ENCODE measurements at places on chromosomes 3 and 15. TPM values are rescaled to one million over a fixed set of nuclear protein-coding genes. Genes with fewer than 3 reads are reported as not detected.

Gene EOMES
- 0.50 TPM for total RNA-seq

Gene CYP11A1
- 0.30 TPM for total RNA-seq

Gene EFCAB12
- 0.24 TPM for total RNA-seq

Gene CYP1A2
- total RNA-seq, result not detected

Gene IL20RB
- total RNA-seq, result 2.0 TPM

DNA sequence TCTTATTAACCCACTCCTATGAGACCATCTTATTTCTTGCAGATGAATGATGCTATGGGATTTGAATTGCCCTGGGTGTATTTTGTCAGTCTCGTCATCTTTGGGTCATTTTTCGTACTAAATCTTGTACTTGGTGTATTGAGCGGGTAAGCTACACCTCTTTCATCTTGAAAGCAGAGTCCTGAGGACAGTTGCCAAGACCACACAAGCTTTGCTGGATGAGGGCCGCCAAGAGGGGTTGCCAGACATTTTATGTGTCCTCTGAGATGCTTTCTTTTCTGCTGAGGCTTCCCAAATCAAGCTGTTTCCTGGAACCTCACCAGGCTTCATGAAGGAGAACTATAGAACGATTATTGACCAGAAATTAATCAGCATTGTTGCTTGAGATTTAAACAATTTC, 173.2 kb downstream of the CHDH start:
- H3K36me3 ChIP-seq, result no peaks in the 10 kb centered on the region
- DNase-seq, result no peak
- no peak overlapping the region for H3K4me3 ChIP-seq
- H3K27ac ChIP-seq, result no peak overlapping the region
- no peaks in the 10 kb centered on the region for H3K4me1 ChIP-seq

DNA sequence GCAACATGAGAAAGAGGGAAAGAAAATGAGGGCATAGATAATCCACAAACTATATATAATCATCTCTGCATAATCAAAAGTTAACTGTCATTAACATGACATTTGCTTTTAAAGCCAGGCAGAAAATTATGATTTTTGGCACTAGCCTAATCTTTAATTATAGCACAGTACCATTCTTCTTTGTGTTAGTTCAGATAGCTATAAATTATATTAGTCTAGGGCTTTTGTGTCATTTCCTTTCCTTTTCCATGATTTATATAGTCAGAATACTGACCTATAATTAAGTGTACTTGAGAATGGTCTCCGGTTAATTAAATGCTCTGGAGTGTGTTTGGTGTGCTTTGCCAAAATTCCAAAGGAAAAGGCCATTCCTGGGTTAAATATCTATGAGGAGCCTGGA, 441.9 kb upstream of the THRB start:
- DNase-seq, result no peak
- H3K4me3 ChIP-seq, result no peak overlapping the region
- no peaks in the 10 kb centered on the region for H3K27me3 ChIP-seq
- H3K36me3 ChIP-seq, result no peaks in the 10 kb centered on the region

GRCh38 chr3:188663839-188664238, 507.9 kb upstream of the TPRG1 start:
- H3K27ac ChIP-seq, result no peak overlapping the region
- no peak for DNase-seq
- no peak overlapping the region for H3K4me3 ChIP-seq
- H3K36me3 ChIP-seq, result peaks cover under 1% of the 10 kb centered on the region
- no peaks in the 10 kb centered on the region for H3K27me3 ChIP-seq
- peaks cover 12% of the 10 kb centered on the region for H3K4me1 ChIP-seq

- H3K27me3 ChIP-seq, result no peaks in the 10 kb centered on the region
- H3K27ac ChIP-seq, result no peak overlapping the region
- no peak for DNase-seq
- no peak overlapping the region for H3K4me3 ChIP-seq
Observed at GRCh38 chr15:57611123-57611522, 19.4 kb downstream of the MYZAP start.

GRCh38 chr3:135771760-135772159, 193.8 kb upstream of the PPP2R3A start:
- H3K4me1 ChIP-seq, result no peaks in the 10 kb centered on the region
- no peak overlapping the region for H3K4me3 ChIP-seq
- H3K27ac ChIP-seq, result no peak overlapping the region
- DNase-seq, result no peak
- no peaks in the 10 kb centered on the region for H3K36me3 ChIP-seq
- peaks cover 16% of the 10 kb centered on the region for H3K27me3 ChIP-seq

DNA sequence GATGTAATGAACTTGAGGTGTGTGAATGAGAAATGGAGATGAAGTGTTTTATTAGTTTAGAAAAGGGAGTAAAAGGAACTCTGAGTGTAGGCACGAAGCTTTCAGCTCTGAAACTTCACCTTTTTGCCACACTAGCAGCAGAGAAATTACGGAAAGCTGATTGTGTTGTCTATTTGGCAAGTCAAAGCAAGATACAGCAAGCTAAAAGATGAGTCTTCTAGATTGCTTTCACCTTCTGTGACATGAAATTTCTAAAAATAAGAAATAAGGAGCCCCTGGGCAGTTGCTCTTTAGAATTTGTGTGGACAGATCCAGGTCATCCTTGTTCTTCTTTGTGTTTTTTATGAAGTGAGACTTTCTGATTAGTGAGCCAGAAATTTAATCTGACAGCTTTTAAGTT, 143.4 kb downstream of the FNDC3B start:
- H3K36me3 ChIP-seq, result peaks cover 19% of the 10 kb centered on the region
- H3K4me3 ChIP-seq, result no peak overlapping the region
- DNase-seq, result no peak
- peaks cover 22% of the 10 kb centered on the region for H3K4me1 ChIP-seq

DNA sequence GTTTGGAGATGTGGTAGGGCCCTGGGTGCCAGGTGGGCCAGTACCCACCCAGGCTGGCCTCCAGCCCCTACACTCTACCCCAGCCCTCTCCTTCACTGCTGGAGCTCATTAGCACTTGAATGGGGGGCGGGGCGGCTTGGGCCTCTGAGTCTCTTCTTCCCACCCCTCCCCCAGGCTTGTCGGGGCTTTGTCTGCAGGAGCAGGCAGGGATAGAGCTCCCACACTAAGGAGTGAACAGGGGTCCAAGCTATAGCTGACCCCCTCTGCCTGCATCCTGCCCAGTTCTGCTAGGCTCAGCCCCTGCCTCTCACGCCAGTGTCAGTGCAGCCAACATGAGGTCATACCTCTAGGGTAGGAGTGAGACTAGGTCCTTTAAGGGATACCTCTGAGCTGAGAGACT, 5.2 kb downstream of the GNAI2 start:
- no peak for DNase-seq
- H3K4me3 ChIP-seq, result peak overlapping the region; percentile 42
- peaks cover 64% of the 10 kb centered on the region for H3K4me1 ChIP-seq

- H3K27me3 ChIP-seq, result no peaks in the 10 kb centered on the region
- DNase-seq, result no peak
- no peaks in the 10 kb centered on the region for H3K36me3 ChIP-seq
- H3K4me3 ChIP-seq, result no peak overlapping the region
Observed at GRCh38 chr3:158777161-158777873, 24.5 kb upstream of the MFSD1 start.

DNA sequence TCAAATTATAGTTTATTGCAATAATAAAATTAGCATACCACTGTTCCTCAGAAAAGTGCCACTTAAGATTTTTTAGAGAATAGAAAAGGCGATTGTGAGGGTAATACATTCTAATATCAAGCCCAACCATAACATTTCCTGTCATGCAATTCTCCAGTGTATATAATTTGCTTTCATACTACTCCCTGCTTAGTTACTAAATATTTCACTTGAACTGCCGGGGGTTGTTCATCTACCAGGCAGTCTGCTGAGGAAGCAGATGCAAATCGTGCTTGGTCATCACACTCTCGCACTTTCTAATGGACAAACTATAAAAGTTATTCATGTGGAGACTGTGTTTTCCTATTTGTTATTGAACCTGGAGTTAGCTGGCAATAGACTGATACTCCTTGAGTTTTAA, 645.6 kb upstream of the CBLB start:
- no peaks in the 10 kb centered on the region for H3K36me3 ChIP-seq
- H3K4me3 ChIP-seq, result no peak overlapping the region
- H3K27me3 ChIP-seq, result no peaks in the 10 kb centered on the region
- no peak overlapping the region for H3K27ac ChIP-seq
- DNase-seq, result no peak

DNA sequence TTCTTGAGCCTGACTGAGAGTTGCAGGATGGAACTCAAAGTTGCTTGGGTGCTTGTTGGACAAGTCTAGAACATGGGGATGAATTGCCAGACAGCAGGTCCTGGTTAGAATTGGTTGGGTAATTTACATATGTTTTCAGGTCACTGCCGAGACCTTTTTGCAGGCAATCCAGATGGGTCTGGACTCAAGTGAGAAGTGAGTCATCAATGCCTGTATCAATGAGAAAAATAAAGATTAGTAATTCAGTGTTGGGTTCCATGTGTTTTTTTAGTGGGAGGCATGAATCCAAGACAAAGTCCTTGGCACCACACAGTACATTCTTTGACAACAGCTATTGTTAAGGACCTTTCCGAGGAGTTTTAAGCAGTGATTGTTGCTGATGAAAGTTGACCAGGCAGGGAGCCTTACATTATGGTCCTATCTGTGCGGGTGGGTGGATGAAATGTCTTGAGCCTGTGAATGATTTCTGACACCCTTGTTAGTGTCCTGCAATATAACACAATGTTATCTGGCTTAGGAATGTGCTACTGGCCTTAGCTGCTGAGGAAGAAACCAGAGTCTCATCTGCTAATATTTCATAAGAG, 77.7 kb downstream of the CRYGS start:
- DNase-seq, result no peak
- H3K36me3 ChIP-seq, result no peaks in the 10 kb centered on the region
- peaks cover 2% of the 10 kb centered on the region for H3K4me1 ChIP-seq
- H3K27ac ChIP-seq, result no peak overlapping the region

- H3K27ac ChIP-seq, result no peak overlapping the region
- H3K4me1 ChIP-seq, result no peaks in the 10 kb centered on the region
- no peaks in the 10 kb centered on the region for H3K36me3 ChIP-seq
- DNase-seq, result no peak
- peaks cover 48% of the 10 kb centered on the region for H3K27me3 ChIP-seq
Observed at GRCh38 chr3:131561511-131561910, 58.7 kb upstream of the MRPL3 start.

DNA sequence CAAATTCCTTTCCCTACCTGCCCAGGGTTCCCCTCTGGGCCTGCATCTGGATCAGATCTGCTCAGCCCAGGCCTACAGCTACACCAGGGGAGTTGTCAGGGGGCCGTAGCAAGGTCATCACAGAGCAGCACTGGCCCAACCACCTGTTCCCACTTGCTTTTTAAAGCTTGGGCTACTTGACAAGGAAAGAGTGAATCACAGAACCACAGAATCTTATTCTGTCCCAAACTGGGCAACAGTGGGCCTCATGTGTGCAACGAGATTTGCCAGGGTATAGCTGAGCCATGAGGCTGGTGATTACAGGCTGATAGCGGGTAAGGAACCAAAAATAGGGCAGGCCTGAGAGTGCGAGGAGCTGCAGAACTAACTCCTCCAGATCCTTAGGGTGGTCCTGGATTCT, 66.7 kb downstream of the MYLK start:
- no peak overlapping the region for H3K27ac ChIP-seq
- peaks cover 7% of the 10 kb centered on the region for H3K27me3 ChIP-seq
- no peaks in the 10 kb centered on the region for H3K36me3 ChIP-seq

DNA sequence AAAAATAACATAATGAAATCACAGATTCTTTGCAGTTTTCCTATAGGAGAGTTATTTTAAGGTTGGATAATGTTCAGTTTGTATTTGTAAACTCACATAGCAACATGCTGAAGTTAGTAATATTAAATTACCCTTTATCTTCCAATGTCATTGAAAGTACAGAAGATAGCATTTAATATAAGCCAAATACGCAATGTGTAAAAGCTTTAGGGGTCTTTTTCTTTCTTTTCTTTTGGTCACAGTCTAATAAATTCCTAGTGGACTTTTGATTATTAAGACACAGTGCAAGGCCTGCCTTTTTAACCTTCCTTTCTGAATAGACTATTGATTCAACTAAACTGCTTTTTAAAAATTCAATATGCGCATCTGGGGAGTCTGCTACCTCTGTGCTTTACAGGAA, 79.3 kb downstream of the OTOL1 start:
- no peaks in the 10 kb centered on the region for H3K36me3 ChIP-seq
- H3K27ac ChIP-seq, result no peak overlapping the region
- H3K4me1 ChIP-seq, result no peaks in the 10 kb centered on the region

GRCh38 chr3:16461463-16462245, 51.8 kb downstream of the RFTN1 start:
- no peak overlapping the region for H3K27ac ChIP-seq
- H3K4me3 ChIP-seq, result no peak overlapping the region
- H3K4me1 ChIP-seq, result peaks cover 36% of the 10 kb centered on the region
- H3K27me3 ChIP-seq, result no peaks in the 10 kb centered on the region
- peaks cover 45% of the 10 kb centered on the region for H3K36me3 ChIP-seq

DNA sequence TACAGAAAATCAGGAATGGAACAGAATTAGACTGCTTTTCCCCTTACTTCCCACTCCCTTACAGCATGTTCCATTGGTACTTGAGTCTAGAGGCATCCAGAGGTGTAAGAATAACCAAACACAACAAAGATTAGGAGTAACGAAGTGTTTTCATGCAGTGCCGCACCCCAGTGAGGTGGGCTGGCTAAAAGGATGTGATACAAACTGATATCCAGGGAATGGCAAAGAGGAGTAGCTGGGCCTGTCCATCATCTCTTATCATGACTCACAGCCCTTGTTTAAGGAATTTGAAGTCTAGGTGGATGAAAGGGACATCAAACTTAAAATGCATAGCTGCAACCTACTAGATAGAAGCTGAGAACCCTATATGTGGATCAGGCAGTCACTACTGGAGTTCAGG, 16.4 kb downstream of the SCG5 start:
- no peak overlapping the region for H3K4me3 ChIP-seq
- H3K36me3 ChIP-seq, result no peaks in the 10 kb centered on the region
- no peak for DNase-seq
- H3K4me1 ChIP-seq, result peaks cover 9% of the 10 kb centered on the region
- no peaks in the 10 kb centered on the region for H3K27me3 ChIP-seq

DNA sequence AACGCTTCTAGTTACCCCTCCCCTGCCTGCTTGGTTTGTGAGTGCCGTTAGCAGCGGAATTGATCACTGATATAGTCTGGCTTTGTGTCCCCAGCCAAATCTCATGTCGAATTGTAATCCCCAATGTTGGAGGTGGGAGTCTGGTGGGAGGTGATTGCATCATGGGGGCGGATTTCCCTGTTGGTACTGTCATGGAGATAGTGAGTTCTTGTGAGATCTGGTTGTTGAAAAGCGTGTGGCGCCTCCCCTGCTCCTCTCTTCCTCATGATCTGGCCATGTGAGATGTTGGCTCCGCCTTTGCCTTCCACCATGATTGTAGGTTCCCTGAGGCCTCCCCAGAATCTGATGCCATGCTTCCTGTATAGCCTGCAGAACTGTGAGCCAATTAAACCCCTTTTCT, 47.3 kb upstream of the PGPEP1L start:
- peaks cover 22% of the 10 kb centered on the region for H3K27me3 ChIP-seq
- no peak for DNase-seq
- no peak overlapping the region for H3K27ac ChIP-seq

- no peaks in the 10 kb centered on the region for H3K27me3 ChIP-seq
- no peak for DNase-seq
- H3K4me3 ChIP-seq, result no peak overlapping the region
- no peak overlapping the region for H3K27ac ChIP-seq
Observed at GRCh38 chr3:132090921-132091320, 56.1 kb upstream of the CPNE4 start.

All from activated naive CD8-positive, alpha-beta T cell treated with anti-CD3 and anti-CD28 coated beads for 36 hours (primary cell).